ENCODE measurements at places on chromosomes 12 and 14.

- no peak for DNase-seq
Observed at GRCh38 chr14:96614481-96614881, 112.3 kb downstream of the PAPOLA start.

GRCh38 chr14:67547224-67547780 is 14.2 kb downstream of the PLEKHH1 start:
- DNase-seq, result no peak

GRCh38 chr12:1915082-1915968 is 3.1 kb downstream of the CACNA2D4 start:
- DNase-seq, result no peak

DNA sequence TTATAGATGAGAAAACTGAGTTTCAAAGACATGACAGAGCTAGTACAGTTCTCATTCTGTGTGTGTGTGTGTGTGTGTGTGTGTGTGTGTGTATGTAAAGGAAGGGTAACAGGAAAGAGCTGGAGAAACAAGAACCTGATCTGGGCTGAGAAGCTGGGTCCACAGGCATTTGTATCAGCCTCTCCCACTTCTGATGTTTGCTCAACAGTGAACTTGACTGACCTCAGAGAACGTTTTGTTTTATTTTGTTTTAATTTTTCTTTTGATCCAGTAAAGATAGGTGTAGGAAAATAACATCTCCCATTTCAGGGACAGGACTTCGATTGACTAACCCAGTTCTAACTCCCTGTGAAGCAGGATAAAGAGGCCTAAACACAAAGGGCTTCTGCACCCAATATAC is 85.4 kb downstream of the STXBP6 start:
- no peak for DNase-seq

DNA sequence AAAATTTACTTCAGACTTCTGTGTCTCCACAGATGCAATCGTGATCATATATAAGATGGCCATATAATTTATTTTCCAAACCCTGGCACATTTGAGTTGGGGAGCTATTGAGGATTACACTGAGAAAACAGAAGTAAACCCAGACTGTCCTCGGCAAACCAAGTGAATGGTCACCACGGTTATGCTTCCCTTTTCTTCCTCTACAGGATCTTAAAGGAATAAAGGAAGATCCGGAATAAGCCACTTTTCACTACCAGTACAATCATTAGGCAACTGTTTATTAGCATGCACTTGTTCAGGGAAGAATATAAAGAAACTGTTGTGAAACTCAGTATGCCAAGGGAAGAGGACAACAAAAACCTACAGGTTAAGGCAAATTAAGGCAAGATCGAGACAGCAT is 27.6 kb downstream of the SBNO1 start:
- no peak for DNase-seq

GRCh38 chr12:68623059-68623458 is 12.4 kb downstream of the RAP1B start:
- no peak for DNase-seq

GRCh38 chr12:15356951-15357364 is 34.6 kb downstream of the PTPRO start:
- no peak for DNase-seq

- DNase-seq, result no peak
Observed at GRCh38 chr14:77011245-77011644, 17.3 kb downstream of the IRF2BPL start.

- DNase-seq, result peak; percentile 7
Observed at GRCh38 chr12:102095677-102096263, 24.1 kb downstream of the NUP37 start.

DNA sequence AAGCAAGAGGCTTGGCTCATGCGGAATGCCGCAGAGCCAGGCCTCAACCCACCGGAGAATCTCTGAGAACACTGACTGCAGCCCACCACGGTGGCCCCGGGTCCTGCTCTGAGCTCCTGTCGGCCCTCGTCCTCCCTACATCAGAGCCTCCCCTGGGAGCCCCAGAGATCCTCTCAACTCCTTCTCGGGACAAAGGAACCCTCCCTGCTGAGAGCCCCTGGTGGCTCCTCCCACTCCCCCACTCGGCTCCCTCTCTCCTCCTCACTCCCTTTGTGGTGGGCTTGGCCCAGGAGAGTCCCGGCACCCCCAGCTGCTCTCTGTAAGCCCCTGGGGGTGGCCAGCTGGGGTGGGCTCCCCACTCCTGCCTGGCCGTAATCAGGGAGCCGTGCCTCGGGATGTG is 11.1 kb upstream of the INF2 start:
- DNase-seq, result no peak

DNA sequence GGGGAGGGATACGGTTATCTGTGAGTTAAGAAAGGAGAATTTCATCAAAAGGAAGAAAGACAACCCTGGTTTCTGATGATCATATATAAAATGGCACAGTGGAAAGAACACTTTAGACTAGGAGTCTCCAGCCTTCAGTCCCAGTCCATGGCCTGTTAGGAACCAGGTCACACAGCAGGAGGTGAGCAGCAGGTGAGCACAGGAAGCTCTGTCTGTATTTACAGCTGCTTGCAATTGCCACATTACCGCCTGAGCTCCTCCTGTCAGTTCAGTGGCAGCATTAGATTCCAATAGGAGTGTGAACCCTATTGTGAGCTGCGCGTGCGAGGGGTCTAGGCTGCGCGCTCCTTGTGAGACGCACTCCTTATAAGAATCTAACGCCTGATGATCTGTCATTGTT is 137.9 kb downstream of the BTG1 start:
- DNase-seq, result no peak

GRCh38 chr12:89475203-89475990 is 49.2 kb downstream of the GALNT4 start:
- no peak for DNase-seq

DNA sequence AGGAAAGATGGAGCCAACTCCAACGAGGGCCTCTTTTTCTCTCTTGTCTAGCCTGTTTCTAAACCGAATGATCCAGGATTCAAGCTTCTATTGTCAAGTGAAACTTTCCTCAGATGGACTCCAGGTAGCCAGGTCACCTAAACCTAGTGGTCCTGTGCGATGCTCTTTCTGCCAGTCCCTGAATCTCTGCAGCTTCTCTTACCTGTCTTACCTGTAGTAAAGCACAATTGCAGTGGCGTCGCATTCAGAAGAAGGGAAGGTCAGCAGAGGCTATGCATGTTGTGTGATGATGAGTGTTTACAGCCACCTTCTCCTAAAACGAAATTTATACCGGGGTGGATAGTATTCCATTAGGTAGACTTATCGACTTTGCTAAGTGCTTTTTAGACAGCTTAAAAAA is 47.4 kb upstream of the TRAF3 start:
- DNase-seq, result no peak

- DNase-seq, result no peak
Observed at GRCh38 chr14:33317675-33318074, 379.0 kb downstream of the NPAS3 start.

Measured in bone marrow (tissue), 2 donors.